ENCODE measurements at places on chromosomes 3 and 15. TPM values are rescaled to one million over a fixed set of nuclear protein-coding genes. Genes with fewer than 3 reads are reported as not detected.

LIPH gene
- 0.63 TPM for total RNA-seq

SLC51A gene
- not detected for total RNA-seq

LSG1 gene
- 99.5 TPM for total RNA-seq

SRGAP3 gene
- 5.0 TPM for total RNA-seq

CNTN3 gene
- total RNA-seq = 0.09 TPM

All from Daoy (cell line).